ENCODE measurements at places on chromosomes 4 and X. TPM values are rescaled to one million over a fixed set of nuclear protein-coding genes. Genes with fewer than 3 reads are reported as not detected.

DNA sequence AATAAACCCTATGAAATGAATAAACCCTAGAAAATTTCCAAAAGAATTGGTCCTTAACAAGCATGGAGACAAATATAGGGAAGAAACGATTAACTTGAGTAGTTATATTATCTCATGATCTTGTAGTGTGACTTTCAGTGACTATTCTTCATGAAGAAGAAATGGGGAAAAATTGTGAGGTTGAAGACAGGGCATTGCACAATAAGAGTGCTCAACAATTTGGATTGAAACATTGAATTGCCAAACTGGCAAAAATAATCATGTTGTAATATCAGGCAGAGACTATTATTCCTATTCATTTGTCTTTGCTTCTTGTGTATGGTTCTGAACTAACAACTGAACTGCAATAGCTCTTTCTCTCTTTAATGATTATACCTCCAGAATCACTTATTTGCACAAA is 605.1 kb downstream of the PCDH7 start:
- DNase-seq: no peak

DNA sequence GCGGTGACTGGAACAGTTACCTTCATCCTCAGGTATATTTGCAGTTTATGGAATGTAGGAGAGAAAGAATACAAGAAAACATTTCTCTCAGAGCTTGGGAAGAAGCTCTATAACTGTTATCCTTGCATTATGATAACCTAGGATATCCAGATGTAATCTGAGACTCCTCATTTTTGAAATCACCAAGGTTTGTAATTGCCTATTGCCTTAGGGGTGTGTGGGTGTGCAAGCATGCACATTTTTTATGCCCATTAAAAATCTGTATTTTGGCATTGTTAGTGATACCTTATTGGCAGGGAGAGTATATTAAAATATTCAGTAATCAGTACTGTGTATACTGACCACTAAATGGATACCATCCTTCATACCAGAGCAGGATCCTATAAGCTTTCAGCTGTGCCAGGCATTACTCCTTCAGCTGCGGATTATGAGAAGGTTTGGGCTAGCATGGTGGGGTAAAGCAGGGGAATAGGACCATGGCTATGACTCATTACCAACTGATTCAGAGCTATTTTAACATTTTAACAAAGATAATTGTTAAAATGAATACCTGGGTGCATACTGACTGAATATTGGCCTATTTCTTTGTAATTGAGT is 8.3 kb downstream of the SEC24B start:
- no peak for DNase-seq

DNA sequence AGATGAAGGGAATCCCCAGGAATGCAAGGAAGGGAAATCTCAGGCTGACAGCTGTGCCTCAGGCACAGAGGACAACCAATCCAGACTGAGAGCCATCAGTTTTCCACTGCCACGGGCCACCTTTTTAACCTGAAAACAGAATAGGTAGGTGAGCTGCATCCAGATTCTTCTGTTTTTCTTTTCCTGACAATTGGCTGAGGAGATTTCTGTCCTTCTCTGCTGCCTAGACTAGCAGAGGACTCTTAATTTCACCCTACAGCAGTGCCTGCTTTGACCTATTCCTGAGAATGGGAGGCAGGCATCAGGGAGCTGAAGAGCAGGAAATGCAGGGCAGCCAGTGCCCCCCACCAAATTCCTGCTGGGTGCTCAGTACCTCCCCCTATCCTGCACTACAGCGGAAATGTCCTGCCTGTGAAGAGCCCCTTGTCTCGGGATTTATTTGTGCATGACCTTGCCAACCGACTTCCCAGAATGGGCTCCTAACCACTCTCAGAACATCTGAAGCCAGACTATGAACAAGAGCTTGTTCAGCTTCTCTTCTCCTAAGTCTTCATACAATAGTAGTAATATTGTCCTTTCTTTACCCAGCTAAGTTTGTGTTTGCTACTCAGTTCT is 65.1 kb downstream of the CASK start:
- DNase-seq: no peak

DNA sequence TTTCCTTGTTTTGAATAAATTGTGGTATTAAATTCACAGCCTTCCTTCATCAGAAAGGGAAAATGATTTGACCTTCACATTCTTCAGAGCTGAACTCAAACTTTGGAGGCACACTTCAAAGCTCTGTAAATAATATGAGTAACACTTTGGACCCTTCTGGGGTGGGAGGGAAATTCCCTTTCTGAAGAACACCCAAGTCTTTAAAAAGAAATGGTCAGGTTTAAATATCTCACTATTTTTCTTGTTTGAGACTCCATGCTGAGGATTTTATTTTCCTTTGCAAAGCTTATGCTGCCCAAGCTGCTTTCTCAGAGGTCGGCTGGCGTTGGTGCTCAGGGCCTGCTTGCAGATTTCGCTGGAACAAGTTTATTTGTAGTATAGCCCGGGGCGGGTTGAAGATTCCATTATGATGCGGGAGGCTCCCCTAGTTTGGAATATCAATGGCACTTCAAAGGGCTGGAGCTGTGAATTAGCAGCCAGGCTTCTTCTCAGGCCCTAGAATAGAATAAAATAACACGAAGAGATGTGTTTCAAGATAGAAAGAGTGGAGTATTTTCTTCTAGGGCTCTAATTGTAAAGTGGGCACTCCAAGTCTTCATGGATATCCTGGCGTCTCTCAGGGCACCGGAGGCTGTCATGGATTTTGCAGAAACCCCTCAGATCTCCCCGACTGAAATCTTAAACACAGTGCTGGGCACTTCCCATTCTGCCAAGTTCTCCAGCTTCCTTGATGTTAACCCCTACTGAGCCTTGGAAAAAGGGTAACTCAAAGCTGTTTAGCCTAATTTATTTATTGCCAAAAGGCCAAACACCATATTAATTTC is 315.6 kb downstream of the GPAT3 start:
- no peak for DNase-seq

DNA sequence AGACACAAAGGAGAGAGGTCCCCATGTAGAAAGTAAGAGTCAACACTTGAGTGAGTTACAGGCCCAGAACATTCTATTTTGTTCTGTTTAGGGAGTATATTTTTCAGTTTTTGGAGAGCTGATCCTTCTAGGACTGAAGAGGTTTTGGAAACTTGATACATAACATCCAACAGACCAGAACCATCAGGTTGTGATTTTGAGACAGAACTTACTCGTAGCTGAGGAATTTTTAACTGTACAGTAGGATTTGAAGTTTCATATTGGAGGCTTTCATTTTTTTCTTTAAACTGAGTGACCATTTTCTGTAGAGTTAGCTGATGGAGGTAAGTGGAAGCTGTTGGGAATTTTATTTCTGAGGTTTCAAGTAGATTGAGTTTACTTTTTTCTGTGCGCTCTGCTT is 73.3 kb downstream of the NCAPG start:
- DNase-seq: no peak

DNA sequence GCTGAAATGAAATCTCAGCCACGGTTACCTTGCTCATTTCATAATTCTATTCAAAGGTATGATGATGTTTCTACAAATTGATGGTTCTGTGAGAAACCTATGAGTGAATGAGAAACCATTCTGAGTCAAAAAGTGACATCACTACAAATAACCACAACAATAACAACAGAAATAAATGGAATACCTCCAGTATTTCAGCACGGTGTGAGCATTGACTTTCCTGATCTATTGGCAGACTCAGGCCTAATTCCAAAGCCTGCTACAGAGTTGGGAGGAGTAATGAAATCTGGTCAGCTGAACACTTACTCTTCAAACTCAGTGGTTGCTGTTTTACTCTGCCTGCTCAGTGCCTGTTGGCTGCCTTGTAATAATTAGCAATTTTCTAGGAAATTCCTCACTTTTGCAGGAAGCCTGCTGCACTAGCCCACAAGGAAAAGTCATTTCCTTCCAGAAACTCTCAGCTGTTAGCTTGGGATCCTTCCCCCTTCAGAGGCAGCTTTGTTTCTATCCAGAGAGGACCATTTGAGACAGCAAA is 18.8 kb upstream of the SYNPO2 start:
- DNase-seq: no peak

- DNase-seq: no peak
Measured at GRCh38 chrX:11080741-11081305, 30.3 kb upstream of the HCCS start.

DNA sequence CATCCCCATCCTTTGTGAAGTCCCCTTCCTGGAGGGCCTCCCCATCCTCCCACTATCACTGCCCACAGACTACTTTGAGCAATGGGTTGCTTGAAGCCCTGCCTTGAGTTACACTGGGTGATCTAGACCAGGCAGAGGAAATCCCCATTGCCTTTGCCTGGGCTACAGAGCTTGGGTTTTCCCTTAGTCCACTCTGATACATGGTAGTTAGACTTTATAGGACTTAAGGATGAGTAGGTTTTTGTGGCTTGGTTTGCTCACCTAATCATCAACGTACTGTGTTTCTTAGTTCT is 56.6 kb downstream of the TMEM131L start:
- peak; percentile 30 for DNase-seq

DNA sequence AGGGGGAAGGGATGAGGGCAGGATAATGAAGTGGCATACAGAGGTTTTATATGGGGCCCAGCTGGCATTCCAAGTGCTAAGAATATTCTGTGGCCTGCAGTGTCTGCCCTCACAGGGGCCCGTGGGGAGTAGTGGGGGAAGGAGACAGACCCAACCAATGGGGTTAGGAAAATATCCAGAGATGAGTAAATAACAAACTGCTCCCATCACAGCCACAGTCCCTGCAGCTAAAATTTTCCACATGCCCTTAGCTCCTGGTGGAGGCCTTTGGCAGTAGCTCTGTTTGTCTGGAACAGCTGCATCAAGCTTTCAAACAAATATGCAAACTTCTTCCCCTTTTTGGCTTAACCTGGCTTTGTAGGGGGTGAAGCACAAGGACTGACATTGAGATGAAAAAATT is 3.1 kb downstream of the SRPX2 start:
- DNase-seq: no peak

DNA sequence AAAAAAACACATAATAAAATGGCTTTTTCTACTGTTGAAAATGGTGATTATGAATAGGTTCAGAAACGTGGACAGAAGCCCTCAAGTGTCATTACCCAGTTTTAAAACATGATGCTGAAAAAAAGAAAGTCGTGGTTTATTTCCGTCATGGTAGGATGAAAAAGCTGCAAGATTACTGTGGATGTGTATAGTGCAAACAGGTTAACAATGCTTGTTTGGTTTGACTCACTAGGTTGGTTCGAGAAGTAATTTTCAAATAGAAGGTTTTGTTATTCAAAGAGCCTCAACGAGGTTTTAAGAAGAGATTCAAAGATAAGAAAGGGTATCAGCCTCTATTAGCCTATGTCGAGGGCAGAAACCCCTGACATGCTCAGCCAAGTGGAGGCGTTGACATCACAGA is 2.5 kb upstream of the RXFP1 start:
- DNase-seq: no peak

DNA sequence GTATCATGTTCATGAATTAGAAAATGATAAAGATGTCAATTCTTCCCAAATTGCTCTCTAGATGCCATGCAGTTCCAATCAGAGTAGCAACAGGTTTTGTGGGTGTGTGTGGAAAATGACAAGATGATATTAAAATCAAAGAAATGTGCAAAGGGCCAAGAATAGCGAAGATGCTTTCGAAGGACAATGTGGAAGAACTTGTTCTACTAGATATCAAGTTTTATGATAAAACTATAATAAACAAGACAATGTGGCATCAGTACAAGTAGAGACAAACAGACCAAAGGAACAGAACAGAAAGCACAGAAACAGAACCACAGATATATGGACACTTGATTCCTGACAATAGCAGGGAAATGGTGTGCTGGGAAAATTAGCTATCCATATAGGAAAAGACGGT is 9.0 kb downstream of the TAB3 start:
- DNase-seq: no peak

DNA sequence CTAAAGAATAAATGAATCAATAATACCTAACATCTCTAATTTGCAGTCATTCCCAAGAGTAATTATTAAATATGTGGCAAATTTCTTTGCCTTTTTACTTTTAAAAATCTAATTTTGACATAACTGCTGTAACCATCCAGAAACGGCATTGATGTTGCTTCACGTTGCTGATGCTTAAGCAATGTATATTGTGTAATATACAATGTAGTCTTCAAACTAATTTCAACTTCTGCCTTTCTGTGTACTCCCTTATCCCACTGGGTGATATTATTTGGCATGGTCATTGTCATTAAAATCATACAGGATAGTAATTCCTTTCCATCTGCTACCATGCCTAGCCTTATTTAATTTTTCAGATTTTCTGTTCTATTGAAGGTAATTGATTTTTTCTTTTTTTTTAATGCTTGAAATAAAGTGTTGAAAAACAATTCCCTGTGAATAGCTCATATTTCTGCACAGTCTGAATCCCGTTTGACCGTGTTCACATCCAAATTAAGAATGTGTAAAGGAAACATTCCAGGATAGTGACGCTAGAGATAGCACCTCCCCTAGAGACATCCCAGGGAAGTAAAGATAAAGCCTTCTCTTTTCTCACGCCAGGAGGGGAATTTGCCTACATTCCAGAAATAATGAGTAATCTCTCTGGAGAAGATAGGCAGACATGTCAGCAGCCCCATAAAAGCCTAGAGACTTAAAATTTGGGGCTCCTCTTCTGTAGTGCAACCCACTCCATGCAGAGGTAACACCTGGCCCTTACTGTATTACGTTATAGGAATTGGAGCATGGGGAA is 8.6 kb downstream of the FAM200B start:
- DNase-seq: no peak

GRCh38 chr4:16158504-16158852 is 67.8 kb downstream of the TAPT1 start:
- DNase-seq: no peak

- no peak for DNase-seq
Measured at GRCh38 chr4:80927420-80927819, 103.1 kb upstream of the BMP3 start.

- no peak for DNase-seq
Measured at GRCh38 chr4:76882630-76883029, 15.3 kb downstream of the SOWAHB start.

- peak; percentile 86 for DNase-seq
Measured at GRCh38 chr4:98928131-98928504, 815 bp downstream of the EIF4E start.

GRCh38 chr4:83568062-83568461 is 32.2 kb downstream of the GPAT3 start:
- no peak for DNase-seq

- no peak for DNase-seq
Measured at GRCh38 chr4:38145741-38146140, 185.5 kb downstream of the PTTG2 start.

- DNase-seq: no peak
Measured at GRCh38 chrX:105307762-105308161, 87.3 kb upstream of the TEX13A start.

Gene CT45A2
- not detected for total RNA-seq

Gene IL3RA
- 0.53 TPM for total RNA-seq

Gene CSAG3
- total RNA-seq: not detected

Gene CCNA2
- 1.4 TPM for total RNA-seq

Gene NPY2R
- total RNA-seq: not detected

Gene HMX1
- total RNA-seq: not detected

Gene PDLIM3
- total RNA-seq: not detected

Data from CD4-positive, alpha-beta memory T cell (primary cell).